ENCODE measurements at places on chromosomes 16 and 17.
A peak's percentile ranks its signal among the peaks of the same experiment; 100 is the strongest.

DNA sequence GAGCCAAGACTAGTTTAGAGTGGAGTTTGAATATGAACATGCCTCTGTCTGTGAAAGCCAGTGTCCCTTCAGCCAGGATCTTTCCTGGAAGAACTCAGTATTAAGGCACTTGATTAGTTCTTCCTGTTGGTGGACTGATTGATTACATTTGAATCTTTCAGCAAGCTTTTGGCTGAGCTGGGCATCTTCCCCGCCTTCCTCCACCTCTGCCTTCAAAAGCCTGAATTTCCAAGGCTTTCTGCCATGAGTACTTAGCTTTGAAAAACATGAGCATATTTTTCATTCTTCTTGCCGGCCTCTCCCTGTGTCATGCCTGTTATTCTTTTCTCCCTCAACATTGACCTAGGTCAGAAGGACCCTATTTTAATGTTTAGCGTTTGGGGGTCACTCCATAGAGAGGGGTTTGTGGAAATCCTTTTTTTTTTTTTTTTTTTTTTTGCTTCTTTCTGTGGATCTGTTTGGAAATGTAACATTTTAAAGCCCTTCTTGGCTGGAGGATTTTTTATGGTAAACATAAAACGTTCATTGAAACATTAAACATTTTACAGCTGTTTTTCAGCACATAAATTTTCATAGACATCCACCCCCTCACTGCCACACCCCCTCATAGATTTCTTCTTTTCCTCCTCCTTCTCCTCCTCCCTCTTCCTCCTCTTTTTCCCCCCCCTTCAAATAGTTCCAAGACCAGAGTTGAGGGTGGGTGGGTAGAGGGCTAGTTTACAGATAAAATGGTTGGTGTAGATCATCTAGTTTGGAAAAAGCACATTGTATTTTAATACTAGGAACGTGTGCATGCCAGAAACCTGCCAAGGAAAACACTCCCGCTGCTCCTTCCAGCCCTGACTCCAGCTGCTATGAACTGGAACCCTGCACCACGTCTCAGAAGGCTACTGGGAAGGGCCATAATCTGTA lies 645.9 kb downstream of the WWOX start:
- DNase-seq: no peak

GRCh38 chr16:19308392-19308791 lies 22.9 kb downstream of the CLEC19A start:
- DNase-seq: no peak

- no peak for DNase-seq
Observed at GRCh38 chr17:72240333-72240732, 119.5 kb downstream of the SOX9 start.

DNA sequence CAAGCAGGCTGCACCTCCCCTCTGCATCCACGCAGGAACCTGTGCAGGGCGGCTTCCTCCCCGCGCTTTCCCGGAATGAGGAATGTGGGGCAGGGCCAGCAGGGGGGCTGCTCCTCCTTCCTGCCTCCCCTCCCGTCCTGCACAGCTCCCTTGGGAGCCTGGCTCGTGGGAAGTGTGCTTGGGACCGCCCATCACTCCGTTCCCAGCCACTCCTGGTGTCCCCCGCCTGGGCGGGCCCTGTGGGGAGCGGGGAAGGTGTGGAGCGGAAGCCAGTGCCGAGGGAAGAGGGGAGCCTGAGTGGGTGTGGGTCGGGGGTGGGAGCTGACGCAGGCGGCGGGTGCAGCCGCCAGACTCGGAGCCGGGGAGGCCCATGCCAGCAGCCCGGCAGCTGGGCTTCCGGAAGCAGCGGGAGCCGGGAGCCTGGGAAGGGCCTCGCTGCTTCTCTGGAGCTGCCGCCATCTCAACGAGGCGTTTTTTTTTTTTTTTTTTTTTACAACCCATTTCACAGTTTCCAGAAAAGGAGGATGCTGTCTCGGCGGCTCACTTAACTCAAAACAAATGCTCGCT lies 24.1 kb downstream of the BAHCC1 start:
- peak; percentile 93 for DNase-seq

DNA sequence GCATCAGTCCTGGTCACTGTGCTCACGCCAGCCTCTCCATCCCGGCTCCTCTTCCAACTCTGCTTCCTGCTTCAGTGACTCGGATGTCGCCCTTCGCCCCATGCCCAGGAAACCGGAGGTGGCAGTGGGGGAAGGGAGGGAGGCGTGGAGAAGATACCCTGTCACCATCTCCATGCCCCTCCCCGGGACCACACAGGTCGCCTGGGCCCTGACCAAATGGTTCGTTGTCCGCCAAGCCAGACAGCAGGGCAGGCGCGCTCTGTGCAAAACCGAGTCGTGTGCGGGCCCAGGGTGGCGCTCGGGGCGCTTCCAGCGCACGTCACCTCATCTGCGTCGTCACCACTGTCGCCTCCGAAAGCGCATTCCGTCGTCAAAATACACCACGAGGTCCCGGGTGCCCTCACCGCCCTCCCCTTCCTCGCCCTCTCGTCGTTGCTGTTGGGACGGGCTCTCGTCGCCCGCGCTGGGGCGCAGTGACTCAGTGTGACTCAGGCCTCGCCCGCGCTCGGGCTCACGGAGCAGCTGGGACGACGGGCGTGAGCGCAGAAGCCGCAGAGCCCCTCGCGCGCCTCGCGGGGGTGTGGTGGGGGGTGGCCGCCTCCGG lies 39.2 kb downstream of the ZNF778 start:
- peak; percentile 92 for DNase-seq

DNA sequence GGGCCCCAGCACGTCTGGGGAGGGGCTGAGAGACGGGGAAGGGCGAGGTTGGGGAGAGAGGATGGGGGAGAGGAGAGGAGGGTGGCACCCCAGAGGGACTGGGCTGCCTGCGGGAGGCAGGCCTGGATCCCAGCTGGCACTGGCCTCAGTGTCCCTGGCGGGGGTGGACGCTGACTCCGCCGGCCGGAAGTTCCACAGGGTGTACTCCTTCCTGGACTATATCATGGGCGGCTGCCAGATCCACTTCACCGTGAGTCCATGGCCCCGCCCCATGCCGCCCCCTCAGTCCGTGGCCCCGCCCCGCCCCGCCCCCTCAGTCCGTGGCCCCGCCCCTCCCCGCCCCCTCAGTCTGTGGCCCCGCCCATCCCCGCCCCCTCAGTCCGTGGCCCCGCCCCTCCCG lies 11.3 kb downstream of the CPNE7 start:
- DNase-seq: peak; percentile 62

DNA sequence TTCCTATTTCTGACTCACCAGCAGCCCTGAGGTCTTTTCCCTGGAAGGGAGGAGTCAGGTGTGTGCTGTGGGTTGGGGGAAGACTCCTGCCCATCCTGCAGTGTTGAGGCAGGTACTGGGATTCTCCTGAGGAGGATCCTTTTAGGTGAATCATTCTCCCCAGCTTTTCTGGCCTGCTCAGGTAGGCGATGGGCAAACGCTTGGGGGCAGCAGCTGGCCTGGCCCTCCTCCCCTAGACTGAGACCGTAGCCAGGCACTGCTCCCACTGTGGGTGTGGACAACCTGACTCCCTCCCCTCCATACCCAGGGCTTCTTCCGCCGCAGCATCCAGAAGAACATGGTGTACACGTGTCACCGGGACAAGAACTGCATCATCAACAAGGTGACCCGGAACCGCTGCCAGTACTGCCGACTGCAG lies 15.1 kb downstream of the GJD3 start:
- DNase-seq: no peak

- DNase-seq: no peak
Observed at GRCh38 chr16:83159049-83159448, 532.3 kb downstream of the CDH13 start.

- no peak for DNase-seq
Observed at GRCh38 chr17:55451203-55451641, 29.6 kb upstream of the MMD start.

- DNase-seq: no peak
Observed at GRCh38 chr16:10812312-10813098, 6.1 kb downstream of the TVP23A start.

- no peak for DNase-seq
Observed at GRCh38 chr16:12319428-12320035, 343.0 kb downstream of the SNX29 start.

DNA sequence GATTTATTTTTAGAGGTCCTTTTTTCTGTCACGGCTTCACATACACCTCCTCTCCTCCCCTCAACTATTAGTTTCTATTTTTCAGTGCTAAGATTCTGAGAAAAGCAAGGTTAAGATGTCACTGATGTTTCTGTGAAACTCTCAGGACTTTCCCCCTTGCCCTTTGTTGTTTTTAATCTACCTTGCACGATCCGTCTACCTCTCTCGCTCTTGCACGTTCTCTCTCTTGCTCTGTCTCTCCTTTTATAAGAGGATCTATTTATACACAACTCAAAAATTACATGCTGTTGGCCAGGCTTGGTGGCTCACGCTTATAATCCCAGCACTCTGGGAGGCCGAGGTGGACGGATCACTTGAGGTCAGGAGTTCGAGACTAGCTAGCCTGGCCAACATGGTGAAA lies 43.6 kb downstream of the RPA1 start:
- no peak for DNase-seq

GRCh38 chr16:84718-85406 lies 6.8 kb downstream of the MPG start:
- no peak for DNase-seq

- DNase-seq: no peak
Observed at GRCh38 chr16:26598061-26598460, 468.7 kb upstream of the C16orf82 start.

DNA sequence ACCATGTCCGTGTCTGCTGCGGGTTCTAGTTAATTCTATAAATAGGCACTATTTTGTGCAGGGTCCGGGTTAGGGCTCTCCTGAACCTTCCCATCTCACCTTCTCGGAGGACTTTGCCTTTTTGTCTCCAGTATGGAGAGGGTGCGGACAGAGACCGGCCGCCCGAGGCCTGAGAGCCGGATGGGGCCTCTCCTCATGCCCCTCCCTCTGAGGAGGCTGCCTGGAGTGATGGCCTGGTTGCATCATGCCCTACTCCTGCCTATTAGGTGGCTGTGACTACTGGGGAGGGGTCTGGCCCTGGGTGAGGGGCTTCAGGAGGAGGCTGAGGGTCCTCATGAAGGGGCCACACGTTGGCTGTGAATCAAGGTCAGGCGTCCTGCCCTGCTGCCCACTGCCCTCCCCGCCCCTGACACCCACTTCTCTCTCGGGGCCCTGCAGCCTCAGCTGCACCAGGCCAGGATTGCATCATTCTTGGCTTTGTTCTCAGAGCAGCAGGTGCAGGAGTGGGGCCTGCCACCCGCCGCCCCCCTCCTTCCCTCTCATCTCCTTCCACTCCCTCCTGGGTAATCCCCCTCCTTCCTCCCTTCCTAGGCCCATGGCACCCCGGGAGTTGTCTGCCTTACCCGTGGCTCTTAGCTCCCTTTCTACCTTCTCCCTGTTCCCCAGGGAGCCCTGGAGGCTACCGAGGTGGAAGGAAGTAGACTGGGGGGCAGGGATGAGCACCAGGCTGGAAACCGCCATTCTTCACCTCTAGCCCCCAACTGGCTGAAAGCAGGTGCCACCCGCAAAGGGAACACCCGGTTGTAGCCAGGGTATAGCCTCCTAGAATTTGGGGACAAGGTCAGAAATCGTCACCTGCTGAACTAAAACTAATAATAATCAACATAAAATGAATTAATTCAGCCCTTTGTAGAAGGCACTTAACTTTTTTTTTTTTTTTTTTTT lies 12.7 kb upstream of the ARHGAP23 start:
- peak; percentile 79 for DNase-seq

DNA sequence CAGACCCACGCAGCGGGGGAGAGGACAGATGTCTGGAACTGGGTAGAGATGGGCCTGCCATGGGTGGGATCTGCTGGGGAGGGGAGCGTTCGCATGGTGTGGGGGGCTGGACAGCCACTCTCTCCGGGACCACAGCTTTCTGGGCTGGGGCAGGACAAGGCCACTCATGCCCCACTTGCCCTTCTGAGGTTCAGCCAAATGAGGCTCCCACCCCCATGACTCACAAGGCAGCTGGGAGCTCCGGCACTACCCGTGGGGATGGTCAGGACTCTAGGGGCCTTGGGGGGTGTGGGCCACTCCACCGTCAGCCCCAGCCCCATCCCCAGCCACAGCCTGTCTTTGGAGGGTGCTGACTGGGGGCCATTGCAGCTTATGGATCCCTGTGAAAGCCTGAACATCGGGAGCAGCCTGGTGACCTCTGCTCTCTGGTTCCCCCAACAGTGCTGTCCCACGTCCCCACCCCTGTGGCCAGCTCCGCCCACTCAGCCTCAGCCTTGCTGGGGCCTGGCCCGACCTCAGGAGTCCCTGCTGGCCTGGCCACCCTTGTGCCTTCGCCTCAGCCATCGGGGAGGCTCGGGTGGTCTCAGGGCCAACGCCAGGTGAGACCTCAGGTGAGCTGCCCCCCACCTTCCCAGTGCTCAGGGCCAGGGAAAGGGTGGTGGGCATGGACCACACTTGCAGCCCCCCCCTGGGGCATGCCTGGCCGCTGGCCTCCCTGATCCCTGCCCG lies 4.7 kb upstream of the CDH15 start:
- no peak for DNase-seq

- DNase-seq: no peak
Observed at GRCh38 chr17:15239491-15239890, 25.6 kb downstream of the PMP22 start.

GRCh38 chr17:40599468-40599763 lies 34.1 kb upstream of the CCR7 start:
- no peak for DNase-seq

- DNase-seq: peak; percentile 64
Observed at GRCh38 chr16:15041271-15042004, 14.4 kb downstream of the NTAN1 start.

DNA sequence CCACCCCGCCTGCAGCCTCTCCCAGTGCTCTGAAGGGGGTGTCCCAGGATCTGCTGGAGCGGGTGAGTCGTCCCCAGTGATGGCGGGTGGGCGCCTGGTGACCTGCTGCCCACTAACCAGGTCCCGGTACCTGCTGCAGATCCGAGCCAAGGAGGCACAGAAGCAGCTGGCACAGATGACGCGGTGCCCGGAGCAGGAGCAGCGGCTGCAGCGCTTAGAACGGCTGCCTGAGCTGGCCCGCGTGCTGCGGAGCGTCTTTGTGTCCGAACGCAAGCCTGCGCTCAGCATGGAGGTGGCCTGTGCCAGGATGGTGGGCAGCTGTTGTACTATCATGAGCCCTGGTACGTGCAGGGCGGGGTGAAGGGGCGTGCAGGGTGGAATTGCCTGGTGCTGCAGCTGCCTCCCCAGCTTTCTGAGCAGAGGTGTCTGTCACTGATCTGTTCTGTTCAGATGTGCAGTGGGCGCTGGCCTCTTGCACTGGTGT lies 3.6 kb downstream of the CDT1 start:
- DNase-seq: no peak

GRCh38 chr16:7983676-7984075 lies 606.6 kb downstream of the TMEM114 start:
- no peak for DNase-seq

GRCh38 chr17:76382803-76383545 lies 1.4 kb upstream of the SPHK1 start:
- DNase-seq: peak; percentile 38

DNA sequence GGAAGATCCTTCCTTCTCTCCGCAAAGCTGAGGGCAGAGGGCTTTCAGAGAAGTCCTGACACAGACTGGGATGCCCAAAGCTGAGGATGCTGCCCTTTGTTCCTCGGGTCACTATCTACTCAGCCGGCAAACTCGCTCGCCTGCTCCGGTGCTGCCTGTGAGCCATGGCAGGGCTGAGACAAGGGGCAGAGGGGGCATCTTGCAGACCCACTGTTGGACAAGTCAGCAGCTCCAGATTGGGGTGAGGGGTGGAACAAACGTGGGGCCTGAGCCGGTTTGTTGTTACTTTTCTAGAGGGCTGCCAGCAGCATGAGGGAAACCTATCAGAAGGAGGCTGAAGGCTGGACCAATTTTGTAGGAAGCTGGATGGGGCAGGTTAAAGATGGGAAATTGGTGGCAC lies 47.1 kb upstream of the PIK3R6 start:
- DNase-seq: no peak

GRCh38 chr17:48236681-48237134 lies 129.1 kb downstream of the SNX11 start:
- DNase-seq: no peak

Data from upper lobe of left lung (tissue), 6 donors.